ENCODE measurements at places on chromosomes 7 and 10.

DNA sequence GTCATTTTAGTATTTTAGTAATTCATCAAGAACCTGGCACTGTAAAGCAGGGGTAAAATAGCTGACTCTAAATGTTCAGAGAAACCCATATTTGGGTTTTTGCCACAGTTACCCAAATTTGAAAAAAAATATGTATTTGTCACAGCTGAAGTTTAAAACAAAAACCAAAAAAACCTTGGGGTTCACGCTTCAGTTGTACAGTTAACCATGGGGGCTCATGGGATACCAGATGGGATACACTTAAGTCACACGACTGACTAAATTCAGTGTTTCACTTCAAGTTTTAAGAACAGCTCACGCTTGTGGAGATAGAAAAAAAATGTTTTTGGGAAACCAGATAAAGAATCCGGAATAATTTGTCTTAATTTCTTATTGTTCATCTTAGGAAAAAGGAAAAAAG lies 2.1 kb downstream of the ARL3 start:
- no peak for DNase-seq

DNA sequence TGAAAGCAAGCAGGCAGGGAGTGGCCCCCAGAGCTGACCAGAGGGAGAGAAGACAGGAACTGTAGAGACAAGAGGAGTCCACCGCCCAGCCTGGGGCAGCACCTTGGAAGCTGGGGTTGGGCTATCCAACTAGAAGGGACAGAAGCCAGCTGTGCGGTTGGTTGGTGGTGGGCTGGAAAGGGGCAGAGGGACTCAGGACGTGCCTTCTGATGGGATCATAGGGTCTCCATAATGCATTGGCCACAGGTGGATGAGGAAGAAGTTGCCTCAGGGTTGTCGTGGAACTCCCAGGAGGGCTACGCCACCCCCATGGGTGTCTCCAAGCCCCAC lies 114.0 kb upstream of the RET start:
- DNase-seq = no peak

GRCh38 chr7:142894112-142894984 lies 8.8 kb upstream of the TRPV6 start:
- DNase-seq = no peak

GRCh38 chr7:55173671-55174070 lies 154.9 kb downstream of the EGFR start:
- no peak for DNase-seq

GRCh38 chr10:57699944-57700343 lies 567.8 kb downstream of the IPMK start:
- no peak for DNase-seq

- no peak for DNase-seq
Observed at GRCh38 chr7:156944876-156945275, 4.6 kb upstream of the NOM1 start.

- DNase-seq = no peak
Observed at GRCh38 chr10:61139592-61139953, 195.6 kb upstream of the RHOBTB1 start.

- DNase-seq = peak; percentile 31
Observed at GRCh38 chr7:30068117-30068516, 39.9 kb downstream of the PLEKHA8 start.

- no peak for DNase-seq
Observed at GRCh38 chr7:137980308-137980707, 21.6 kb downstream of the CREB3L2 start.

DNA sequence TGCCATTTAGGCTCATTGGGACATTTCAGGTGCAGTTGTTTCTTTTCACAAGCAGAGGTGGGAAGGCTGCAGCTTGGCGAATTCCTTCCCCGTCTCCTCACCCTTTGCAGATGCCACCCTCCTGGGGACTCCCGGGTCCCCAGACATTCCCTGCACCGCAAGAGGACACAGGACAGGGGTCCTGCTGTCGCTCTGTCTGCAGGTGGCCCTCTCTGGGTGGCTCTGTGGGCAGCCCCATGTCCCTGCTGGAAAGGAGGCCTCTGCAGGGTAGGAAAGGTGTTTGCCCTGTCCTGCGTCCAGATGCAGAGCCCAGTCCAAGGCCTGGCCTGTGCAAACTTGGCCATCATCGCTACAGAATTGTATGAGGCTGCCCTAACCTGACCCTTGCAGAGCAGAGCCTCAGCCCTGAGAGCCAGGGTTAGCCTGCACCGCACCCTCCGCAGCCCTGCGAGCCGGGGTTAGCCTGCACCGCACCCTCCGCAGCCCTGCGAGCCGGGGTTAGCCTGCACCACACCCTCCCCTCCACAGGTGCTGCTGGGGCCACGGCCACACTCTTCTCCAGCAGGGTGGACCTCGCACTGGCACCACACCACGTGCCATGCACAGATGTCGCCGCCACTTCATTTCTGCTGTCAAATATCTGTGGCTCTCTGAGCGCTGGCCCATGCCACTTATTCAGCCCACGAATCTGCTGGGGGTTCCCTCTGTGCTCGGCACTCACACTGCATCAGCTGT lies 61.0 kb downstream of the CFAP46 start:
- no peak for DNase-seq

DNA sequence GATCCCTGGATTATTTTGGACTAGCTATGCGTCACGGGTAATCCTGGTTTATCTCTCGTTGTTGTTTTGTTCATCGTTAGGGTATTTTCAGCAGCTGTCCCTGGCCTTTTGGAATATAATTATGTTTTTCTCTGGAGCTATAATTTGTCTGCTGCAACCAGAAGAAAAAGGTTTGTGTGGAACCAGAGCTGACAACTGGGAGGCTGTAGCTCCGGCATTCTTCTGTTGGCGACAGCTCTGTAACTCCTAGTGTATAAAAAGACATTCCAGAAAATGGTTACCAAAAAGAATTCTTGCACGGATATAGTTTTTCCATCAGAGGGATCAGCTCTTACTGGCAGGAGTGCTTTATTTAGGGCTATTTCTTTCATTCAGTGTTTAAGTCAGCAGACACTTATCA lies 130.9 kb upstream of the PRR15 start:
- no peak for DNase-seq

- no peak for DNase-seq
Observed at GRCh38 chr7:70492625-70493024, 639.3 kb upstream of the GALNT17 start.

GRCh38 chr7:20193873-20194272 lies 23.3 kb downstream of the MACC1 start:
- DNase-seq = no peak

- DNase-seq = peak; percentile 92
Observed at GRCh38 chr10:51389415-51390321, 309.7 kb downstream of the CSTF2T start.

- DNase-seq = peak; percentile 17
Observed at GRCh38 chr7:107854989-107855388, 36.0 kb upstream of the DLD start.

DNA sequence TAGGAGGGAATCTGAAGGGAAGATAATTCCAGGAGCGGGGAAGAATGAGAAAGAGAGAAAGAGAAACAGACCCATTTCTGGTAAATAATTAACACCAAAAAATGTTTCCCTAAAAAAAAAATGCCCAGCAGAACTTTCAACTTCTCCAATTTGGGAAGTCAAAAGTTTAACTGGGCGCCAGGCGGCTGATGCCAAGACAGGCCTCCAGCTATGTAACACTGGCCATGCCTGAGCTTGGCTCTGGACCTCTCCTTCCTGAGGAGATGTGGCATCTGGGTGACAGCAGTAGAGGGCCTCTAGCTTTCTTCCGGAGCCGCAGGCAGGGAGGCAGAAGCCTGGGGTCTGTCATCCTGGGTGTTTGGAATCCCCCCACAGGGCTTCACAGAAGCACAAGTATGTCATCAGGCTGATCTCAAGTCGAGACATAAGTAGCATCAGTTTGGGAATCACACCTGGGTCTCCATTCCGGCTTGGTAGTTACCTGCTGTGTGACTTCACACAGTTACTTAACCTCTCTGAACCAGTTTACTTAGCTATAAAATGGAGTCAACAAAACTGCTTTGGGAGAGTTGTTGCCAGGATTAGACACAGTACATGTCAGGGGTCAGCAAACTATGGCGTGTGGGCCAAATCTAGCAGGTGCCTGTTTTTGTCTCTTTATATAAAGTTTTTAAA lies 50.5 kb upstream of the TCF7L2 start:
- no peak for DNase-seq

DNA sequence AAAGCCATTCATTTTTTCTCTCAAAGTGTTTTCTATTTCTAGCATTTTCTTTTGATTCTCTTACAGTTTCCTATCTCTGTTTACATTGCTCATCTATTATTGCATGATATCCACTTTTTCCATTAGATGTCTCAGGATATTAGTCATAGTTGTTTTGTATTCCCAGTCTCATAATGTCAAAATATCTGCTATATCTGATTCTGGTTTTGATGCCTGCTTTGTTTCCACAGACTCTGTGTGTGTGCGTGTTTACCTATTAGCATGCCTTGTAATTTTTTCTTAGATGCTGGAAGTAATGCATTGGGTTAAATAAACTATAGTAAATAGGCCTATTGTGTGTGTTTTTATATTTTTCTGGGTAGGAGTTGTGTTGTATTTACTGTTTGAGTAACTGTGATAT lies 1126.3 kb downstream of the SORCS1 start:
- no peak for DNase-seq

DNA sequence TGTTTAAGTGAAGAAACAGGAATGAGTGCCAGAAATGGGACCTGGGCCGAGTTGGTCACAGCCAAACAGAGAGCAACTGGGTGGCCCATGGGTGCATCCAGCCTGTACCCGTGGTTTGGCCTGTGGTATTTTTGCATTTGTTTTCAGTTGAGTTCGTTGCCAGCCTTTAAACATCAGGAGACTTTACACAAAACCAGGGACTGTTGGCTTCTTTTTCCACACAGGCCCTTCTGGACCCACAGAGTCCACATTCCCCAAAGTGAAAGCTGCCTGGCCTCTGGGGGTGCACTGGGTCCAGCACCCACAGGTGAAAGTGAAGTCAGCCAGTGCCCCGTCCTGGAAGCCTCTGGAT lies 54.1 kb upstream of the TNS3 start:
- DNase-seq = no peak

GRCh38 chr10:55822096-55822495 lies 539.0 kb downstream of the ZWINT start:
- DNase-seq = no peak

- DNase-seq = no peak
Observed at GRCh38 chr10:96298362-96298761, 5.9 kb upstream of the DNTT start.

DNA sequence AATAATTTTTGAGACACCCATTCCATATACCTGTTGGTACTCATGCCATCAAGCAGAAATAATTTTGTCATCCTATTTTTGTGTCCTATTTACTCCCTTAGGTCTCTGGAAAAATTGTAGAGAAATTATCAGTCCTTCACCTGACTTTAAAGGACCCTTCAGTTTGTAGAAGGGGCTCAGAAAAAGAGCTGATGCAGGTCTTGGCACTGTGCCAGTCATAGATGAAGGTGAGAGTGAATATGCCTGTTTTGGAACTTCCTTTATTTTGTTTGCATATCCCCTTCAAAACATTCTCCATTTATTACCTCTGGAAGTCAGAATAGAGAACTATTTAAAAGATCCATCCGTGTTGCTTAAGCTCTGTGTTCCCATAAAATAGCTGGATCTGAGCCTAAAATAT lies 321.0 kb upstream of the TPK1 start:
- no peak for DNase-seq

DNA sequence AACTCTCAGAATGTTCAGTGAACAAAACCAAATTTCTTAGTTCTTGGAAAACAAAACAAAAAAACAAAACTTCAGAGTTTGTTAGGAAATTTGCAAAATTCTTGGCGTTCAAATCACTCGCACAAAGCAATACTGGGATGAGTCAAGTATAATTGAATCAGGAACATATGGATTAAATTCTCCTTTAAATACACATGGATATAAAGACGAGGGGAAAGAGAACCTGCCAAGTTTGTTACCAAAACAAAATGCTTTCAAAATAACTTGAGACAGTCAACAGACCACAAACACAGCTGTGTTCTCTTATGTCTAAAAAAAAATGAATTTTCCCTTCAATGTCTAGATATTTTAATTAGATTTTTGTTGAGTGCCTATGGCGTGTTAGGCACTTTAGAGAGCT lies 93.5 kb upstream of the MPP7 start:
- DNase-seq = no peak

- DNase-seq = no peak
Observed at GRCh38 chr7:2838873-2839578, 5.1 kb downstream of the GNA12 start.

GRCh38 chr7:55026086-55026790 lies 7.4 kb downstream of the EGFR start:
- no peak for DNase-seq

DNA sequence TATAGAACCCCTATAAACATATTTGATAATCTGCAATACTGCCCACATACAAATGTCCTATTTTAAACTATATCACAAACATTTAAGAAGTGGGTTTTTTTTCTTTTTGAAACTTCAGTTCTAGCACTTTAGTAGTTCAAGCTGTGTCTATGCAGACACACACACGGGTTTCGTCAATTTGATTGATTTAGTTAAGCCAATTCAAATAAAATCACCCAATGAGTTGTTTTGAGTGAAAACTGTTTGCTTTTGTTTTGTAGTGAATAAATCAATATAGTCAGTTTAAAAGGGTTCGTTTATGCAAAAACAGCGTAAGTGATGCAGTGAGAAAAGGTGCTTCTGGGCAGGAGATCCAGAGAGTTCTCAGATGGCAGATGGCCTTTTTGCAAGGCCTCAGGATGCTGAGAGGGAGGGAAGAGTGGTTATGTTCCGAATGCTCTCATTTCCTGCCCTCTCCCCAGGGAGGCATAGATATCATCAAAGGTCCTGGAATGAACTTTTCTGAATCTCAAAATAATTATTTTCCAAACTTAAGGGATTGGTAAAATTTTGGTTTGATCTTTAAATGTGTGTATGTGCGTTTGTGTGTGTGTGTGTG lies 102.7 kb downstream of the AGMO start:
- no peak for DNase-seq

GRCh38 chr7:23100697-23101096 lies 4.9 kb upstream of the KLHL7 start:
- no peak for DNase-seq

DNA sequence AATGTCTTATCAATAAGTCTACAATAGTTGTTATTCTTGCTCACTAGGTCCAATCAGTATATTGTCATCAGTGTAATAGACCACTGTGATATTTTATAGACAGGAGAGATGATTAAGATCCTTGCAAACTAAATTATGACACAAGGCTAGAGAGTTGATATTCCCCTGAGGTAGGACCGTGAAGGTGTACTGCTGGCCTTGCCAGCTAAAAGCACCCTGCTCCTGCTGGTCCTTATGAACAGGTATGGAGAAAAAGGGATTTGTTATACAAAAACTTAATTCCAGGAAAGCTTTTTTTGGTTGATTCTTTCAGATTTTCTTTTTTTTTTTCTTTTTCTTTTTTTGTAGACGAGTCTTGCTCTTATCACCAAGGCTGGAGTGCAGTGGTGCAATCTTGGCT lies 16.8 kb upstream of the TMEM213 start:
- DNase-seq = no peak

GRCh38 chr7:157278791-157279724 lies 57.7 kb upstream of the DNAJB6 start:
- no peak for DNase-seq

- DNase-seq = no peak
Observed at GRCh38 chr7:158803367-158803969, 25.8 kb downstream of the ESYT2 start.

- DNase-seq = no peak
Observed at GRCh38 chr10:71045204-71045809, 156.9 kb upstream of the PCBD1 start.

GRCh38 chr7:22470981-22471380 lies 29.0 kb downstream of the STEAP1B start:
- DNase-seq = no peak

- no peak for DNase-seq
Observed at GRCh38 chr10:43844221-43844620, 195.5 kb upstream of the ZNF32 start.

- DNase-seq = no peak
Observed at GRCh38 chr7:81206667-81207360, 288.0 kb upstream of the SEMA3C start.

- DNase-seq = no peak
Observed at GRCh38 chr10:9825491-9826018, 1192.1 kb upstream of the CELF2 start.
